Central memory CD8-positive, alpha-beta T cell (primary cell): ENCODE measurements at places on chromosomes 12 and 14.
A peak's percentile ranks its signal among the peaks of the same experiment; 100 is the strongest.

- H3K4me3 ChIP-seq, result no peak overlapping the region
- no peak for DNase-seq
- H3K27ac ChIP-seq, result peak overlapping the region; percentile 81
- peaks cover 12% of the 10 kb centered on the region for H3K36me3 ChIP-seq
Observed at GRCh38 chr12:92930421-92930820, 1.3 kb upstream of the EEA1 start.

DNA sequence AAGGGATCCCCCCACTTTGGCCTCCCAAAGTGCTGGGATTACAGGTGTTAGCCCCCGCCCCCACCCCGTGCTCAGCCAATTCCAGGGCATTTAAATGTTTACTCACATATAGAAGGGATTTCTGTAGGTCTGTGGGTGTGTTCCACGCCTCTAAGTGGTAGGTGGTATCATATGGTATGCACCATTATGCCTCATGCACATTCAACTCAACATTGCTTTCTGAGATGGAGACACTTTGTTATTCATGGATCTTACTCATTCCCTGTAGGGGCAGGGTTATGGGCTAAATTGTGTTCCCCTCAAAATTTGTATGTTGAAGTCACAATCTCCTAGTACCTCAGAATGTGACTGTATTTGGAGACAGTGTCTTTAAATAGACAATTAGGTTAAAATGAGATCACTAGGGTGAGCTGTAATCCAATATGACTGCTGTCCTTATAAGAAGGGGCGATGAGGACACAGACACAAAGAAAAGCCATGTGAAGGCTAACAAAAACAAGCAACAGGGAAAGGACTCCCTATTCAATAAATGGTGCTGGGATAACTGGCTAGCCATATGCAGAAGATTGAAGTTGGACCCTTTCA, 200.6 kb downstream of the EFCAB11 start:
- H3K4me1 ChIP-seq, result peaks cover 23% of the 10 kb centered on the region
- no peak overlapping the region for H3K27ac ChIP-seq
- no peak for DNase-seq
- H3K36me3 ChIP-seq, result no peaks in the 10 kb centered on the region
- no peak overlapping the region for H3K4me3 ChIP-seq
- no peaks in the 10 kb centered on the region for H3K27me3 ChIP-seq

GRCh38 chr14:53016491-53016890, 65.6 kb upstream of the FERMT2 start:
- no peak overlapping the region for H3K4me3 ChIP-seq
- H3K36me3 ChIP-seq, result peaks cover 2% of the 10 kb centered on the region
- H3K27ac ChIP-seq, result no peak overlapping the region
- DNase-seq, result no peak

DNA sequence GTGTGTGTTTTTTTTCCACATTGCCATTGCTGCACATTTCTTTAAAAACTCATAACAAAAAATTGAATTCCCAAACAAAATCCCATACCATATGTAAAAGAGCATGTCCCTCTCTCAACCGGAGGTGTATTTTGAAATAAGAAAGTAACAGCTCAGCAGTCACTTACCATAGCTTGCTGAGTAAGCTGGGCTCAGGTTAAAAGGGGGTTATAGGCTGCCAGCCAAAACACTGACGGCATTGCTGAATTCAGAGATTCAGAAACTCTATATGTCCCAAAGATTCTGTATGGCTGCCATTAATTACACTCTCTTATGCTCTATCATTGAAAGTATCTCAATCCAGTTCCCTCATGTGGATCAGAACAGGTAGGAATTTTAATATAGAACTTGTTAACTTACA, 276.0 kb downstream of the FOXG1 start:
- no peak overlapping the region for H3K27ac ChIP-seq
- H3K4me3 ChIP-seq, result no peak overlapping the region
- H3K36me3 ChIP-seq, result no peaks in the 10 kb centered on the region
- no peaks in the 10 kb centered on the region for H3K4me1 ChIP-seq

DNA sequence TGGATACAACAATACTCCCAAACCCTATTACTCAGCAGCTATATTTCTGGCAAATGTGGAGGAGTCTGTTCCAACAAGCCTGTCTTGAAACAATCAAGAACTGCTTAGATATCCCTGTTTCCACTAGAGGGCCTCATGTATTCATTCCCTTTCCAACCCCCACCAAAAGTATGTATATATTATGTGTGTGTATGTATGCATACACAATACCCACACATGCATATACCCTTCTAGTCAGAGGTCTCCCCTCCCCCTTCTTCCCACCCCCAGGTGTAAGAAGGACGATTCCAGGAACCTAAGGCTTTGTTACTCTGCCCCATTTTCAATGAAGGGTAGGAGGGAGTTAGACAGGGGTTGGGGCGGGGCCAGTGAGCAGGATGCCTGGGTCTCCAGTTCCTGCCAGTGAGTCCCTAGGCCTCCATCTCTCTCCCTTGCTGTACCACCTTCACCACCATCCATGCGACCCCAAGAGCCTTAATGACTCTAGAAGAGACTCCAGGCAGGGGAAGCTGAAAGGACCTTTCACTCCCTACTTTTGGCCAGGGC, at the start of gene DGKA:
Gene DGKA, plus strand, starts transcription at position 392 of the 546 bp plus-strand sequence. CDS start 5,342 bp downstream, outside the sequence.
- peaks cover 81% of the 10 kb centered on the region for H3K4me1 ChIP-seq
- H3K36me3 ChIP-seq, result peaks cover 52% of the 10 kb centered on the region
- H3K27ac ChIP-seq, result peak within 1 kb of the TSS; percentile 99
- DNase-seq, result no peak
- H3K27me3 ChIP-seq, result no peaks in the 10 kb centered on the region

DNA sequence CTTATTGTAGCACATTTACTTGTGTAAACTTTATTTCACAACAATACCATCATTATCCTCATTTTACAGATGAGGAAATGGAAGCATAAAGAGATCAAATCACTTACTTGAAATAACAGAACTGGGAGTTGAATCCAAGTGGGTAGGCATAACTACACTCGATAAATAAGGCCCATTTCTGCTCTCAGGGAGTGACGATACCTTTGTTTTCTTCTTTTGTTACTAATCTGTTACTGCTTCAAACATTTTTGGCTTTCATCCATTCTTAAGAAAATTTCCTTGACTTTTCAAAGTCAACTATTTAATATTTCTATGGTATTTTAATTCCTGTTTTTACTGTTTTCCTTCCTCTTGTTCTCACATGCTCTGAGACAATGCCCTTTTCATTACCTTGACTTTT, 201.6 kb downstream of the ATP23 start:
- DNase-seq, result no peak
- H3K4me1 ChIP-seq, result no peaks in the 10 kb centered on the region
- H3K27me3 ChIP-seq, result no peaks in the 10 kb centered on the region
- no peak overlapping the region for H3K4me3 ChIP-seq
- H3K36me3 ChIP-seq, result no peaks in the 10 kb centered on the region
